ENCODE measurements at places on chromosomes 1 and 21. TPM values are rescaled to one million over a fixed set of nuclear protein-coding genes. Genes with fewer than 3 reads are reported as not detected.
A peak's percentile ranks its signal among the peaks of the same experiment; 100 is the strongest.

GRCh38 chr1:158819461-158820443 is 11.4 kb upstream of the MNDA start:
- peaks cover 8% of the 10 kb centered on the region for H3K36me3 ChIP-seq
- peaks cover 3% of the 10 kb centered on the region for H3K27me3 ChIP-seq
- peak overlapping the region; percentile 84 for H3K27ac ChIP-seq
- H3K4me3 ChIP-seq, result peak overlapping the region; percentile 41
- DNase-seq, result peak; percentile 26

- no peaks in the 10 kb centered on the region for H3K36me3 ChIP-seq
- H3K4me3 ChIP-seq, result no peak overlapping the region
- H3K4me1 ChIP-seq, result peaks cover 8% of the 10 kb centered on the region
- H3K27me3 ChIP-seq, result peaks cover 25% of the 10 kb centered on the region
- no peak for DNase-seq
Measured at GRCh38 chr1:31421371-31422040, 8.5 kb downstream of the SERINC2 start.

DNA sequence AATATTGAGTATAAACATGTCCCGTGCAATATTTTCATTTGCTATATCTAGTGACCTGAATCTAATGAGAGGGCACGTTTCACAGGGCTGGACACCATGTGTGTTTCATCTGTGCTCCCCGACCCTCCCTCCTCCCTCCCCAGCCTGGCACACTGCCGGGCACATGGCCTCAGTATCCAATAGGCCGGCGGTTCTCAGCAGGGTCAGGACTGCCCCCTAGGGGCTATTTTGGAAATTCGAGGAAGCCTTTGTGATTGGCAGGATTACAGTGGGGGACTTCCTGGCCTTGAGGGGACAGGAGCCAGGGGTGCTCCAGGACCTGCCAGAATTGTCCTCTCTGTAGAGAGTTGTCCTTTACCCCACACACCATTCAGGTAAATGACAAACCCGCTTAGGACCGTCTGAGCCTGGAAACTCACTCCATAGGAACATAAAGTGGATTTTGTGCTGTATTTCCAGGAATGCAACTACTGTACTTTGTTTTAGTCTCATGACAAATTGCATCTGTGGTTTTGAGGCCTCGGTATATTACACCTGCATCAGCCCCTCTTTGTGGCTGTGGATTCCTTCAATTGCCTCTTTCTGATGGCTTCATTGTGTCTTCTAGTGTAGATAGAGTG is 109.5 kb upstream of the SIM2 start:
- peaks cover 5% of the 10 kb centered on the region for H3K4me1 ChIP-seq
- peak; percentile 23 for DNase-seq
- no peak overlapping the region for H3K4me3 ChIP-seq
- no peaks in the 10 kb centered on the region for H3K36me3 ChIP-seq

DNA sequence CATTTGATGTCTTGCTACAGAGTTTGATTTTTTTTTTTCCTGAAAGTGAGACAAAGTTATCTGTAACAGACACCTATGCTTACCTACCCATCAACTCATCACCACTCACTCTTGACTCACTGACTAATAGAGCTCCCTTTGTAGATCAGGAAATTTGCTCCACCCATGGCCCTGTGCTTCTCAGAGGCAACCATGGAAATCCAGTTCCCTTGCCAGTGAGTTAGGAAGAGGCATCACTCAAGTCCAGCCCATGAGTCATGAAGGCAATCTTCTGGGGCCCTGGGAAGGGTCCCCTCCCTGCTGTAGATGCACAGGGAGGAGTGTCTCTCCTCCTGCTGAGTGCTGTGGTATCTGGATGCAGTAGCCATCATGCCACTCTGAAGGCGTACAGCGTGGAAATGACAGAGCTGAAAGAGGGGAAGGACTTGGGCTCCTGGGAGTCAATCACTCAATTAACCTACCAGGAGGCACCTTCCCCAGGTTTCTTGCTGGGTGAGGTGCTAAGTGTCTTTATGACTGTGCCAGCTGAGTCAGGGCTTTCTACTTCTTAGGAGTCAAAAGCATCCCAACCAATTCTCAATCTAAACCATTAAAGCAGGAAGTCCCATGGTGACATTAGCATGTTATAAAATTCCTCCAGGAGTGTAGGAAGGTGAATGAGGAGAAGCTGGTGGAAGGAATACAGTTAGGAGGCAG is 56.1 kb downstream of the DNTTIP2 start:
- H3K27me3 ChIP-seq, result peaks cover 10% of the 10 kb centered on the region
- H3K4me3 ChIP-seq, result no peak overlapping the region
- peaks cover 8% of the 10 kb centered on the region for H3K4me1 ChIP-seq
- H3K36me3 ChIP-seq, result no peaks in the 10 kb centered on the region
- no peak for DNase-seq

DNA sequence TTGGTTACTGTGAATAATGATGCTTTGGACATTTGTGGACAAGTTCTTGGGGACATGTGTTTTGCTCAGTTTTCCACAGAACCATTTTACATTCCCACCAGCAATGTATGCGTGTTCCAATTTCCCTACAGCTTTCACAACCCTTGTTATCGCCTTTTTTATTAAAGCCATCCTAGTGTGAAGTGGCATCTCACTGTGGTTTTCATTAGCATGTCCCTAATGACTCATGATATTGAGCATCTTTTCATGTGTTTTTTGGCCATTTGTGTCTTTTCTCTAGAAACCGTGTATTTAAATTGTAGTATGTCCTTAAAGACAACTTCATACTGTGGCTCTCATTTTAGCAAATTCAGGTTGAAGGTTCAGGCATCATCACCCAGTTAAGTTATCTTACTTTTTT is 132.1 kb downstream of the TGFBR3 start:
- peak overlapping the region; percentile 28 for H3K4me3 ChIP-seq
- no peak for DNase-seq
- H3K27me3 ChIP-seq, result no peaks in the 10 kb centered on the region
- H3K36me3 ChIP-seq, result peaks cover 41% of the 10 kb centered on the region
- H3K4me1 ChIP-seq, result peaks cover 60% of the 10 kb centered on the region

GRCh38 chr1:162861101-162861500 is at the start of gene CCDC190:
Gene CCDC190 (minus strand): TSS chr1:162861175. CDS start chr1:162859646, 1,529 bp downstream.
- H3K27me3 ChIP-seq, result peaks cover 25% of the 10 kb centered on the region
- no peaks in the 10 kb centered on the region for H3K36me3 ChIP-seq
- H3K4me3 ChIP-seq, result no peak within 1 kb of the TSS
- no peak for DNase-seq

DNA sequence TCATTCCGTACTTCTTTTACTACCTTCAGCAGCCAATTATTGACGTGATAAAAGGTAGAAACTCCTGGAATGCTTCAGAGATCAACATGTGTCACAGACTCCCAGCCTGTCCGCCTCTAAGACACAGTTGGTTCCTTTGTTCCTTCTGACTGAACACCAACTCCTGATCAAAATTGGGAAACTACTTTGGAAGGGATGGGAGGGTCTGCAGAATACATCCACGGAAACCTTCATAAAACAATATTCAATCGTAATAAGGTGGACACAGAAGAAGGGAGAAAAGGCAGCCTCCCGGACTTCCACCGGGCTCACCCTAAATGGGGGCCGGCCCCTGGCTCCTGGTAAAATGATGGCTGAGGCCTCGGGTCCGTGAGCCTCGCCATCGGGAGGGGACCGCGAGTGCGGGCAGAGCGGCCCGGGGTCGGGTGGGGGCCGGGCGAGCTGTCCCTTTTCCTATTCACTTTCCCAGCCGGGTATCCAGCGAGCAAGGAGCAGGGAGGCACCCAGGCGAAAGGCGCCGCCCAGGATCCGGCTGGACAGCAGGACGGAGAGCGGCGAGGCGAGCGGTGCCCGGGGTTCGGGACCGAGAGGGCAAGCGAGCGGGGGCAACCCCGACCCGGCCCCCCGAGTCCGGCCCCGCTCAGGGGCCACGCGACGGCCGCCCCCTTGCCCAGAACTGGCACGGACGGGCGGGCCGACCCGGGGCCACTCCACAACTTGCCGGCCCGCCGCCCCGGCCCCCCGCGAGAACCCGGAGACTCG is 805 bp downstream of the NRIP1 start:
- no peaks in the 10 kb centered on the region for H3K36me3 ChIP-seq
- peak overlapping the region; percentile 82 for H3K4me3 ChIP-seq
- H3K4me1 ChIP-seq, result peaks cover 41% of the 10 kb centered on the region
- peaks cover 49% of the 10 kb centered on the region for H3K27me3 ChIP-seq

- no peaks in the 10 kb centered on the region for H3K27me3 ChIP-seq
- no peak overlapping the region for H3K27ac ChIP-seq
- no peak for DNase-seq
- no peak overlapping the region for H3K4me3 ChIP-seq
- no peaks in the 10 kb centered on the region for H3K4me1 ChIP-seq
Measured at GRCh38 chr1:218683242-218683641, 338.1 kb downstream of the TGFB2 start.

DNA sequence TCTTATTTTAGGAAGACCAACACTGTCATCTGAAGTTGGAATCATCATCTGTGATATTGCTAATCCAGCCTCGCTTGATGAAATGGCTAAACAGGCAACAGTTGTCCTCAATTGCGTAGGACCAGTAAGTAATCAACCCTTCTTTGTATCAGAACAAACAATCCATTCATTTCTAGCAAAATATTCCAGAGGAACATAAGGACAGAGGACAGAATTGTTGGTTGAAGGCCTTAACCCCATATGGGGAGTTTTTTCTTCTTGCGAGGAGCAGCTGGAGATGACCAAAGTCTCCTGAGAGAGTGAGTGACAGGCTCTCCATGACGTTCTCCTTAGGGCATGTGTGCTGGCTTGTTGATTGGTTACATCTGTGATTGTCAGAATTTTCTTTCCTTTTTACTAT is 2.7 kb downstream of the SCCPDH start:
- peaks cover 9% of the 10 kb centered on the region for H3K4me1 ChIP-seq
- no peak for DNase-seq
- H3K36me3 ChIP-seq, result peaks cover 56% of the 10 kb centered on the region
- no peaks in the 10 kb centered on the region for H3K27me3 ChIP-seq
- H3K27ac ChIP-seq, result no peak overlapping the region
- H3K4me3 ChIP-seq, result no peak overlapping the region

Gene LDLRAD1
- not detected for total RNA-seq

Gene TNNI3K
- not detected for total RNA-seq

Gene AMPD1
- not detected for total RNA-seq
